CD8-positive, alpha-beta memory T cell (primary cell): ENCODE measurements at places on chromosomes 2 and 18. TPM values are rescaled to one million over a fixed set of nuclear protein-coding genes. Genes with fewer than 3 reads are reported as not detected.

- H3K4me3 ChIP-seq = no peak overlapping the region
- H3K27ac ChIP-seq = no peak overlapping the region
- no peaks in the 10 kb centered on the region for H3K4me1 ChIP-seq
- DNase-seq = no peak
- H3K27me3 ChIP-seq = no peaks in the 10 kb centered on the region
Measured at GRCh38 chr18:36329684-36330434, 32.3 kb downstream of the FHOD3 start.

GRCh38 chr2:627926-628560 lies 49.2 kb downstream of the TMEM18 start:
- no peaks in the 10 kb centered on the region for H3K27me3 ChIP-seq
- no peak overlapping the region for H3K27ac ChIP-seq
- no peaks in the 10 kb centered on the region for H3K4me1 ChIP-seq
- no peak overlapping the region for H3K4me3 ChIP-seq
- no peaks in the 10 kb centered on the region for H3K36me3 ChIP-seq

GRCh38 chr2:86398500-86399474 lies 42.4 kb upstream of the KDM3A start:
- H3K4me3 ChIP-seq = no peak overlapping the region
- H3K36me3 ChIP-seq = no peaks in the 10 kb centered on the region
- no peaks in the 10 kb centered on the region for H3K27me3 ChIP-seq
- H3K4me1 ChIP-seq = no peaks in the 10 kb centered on the region

DNA sequence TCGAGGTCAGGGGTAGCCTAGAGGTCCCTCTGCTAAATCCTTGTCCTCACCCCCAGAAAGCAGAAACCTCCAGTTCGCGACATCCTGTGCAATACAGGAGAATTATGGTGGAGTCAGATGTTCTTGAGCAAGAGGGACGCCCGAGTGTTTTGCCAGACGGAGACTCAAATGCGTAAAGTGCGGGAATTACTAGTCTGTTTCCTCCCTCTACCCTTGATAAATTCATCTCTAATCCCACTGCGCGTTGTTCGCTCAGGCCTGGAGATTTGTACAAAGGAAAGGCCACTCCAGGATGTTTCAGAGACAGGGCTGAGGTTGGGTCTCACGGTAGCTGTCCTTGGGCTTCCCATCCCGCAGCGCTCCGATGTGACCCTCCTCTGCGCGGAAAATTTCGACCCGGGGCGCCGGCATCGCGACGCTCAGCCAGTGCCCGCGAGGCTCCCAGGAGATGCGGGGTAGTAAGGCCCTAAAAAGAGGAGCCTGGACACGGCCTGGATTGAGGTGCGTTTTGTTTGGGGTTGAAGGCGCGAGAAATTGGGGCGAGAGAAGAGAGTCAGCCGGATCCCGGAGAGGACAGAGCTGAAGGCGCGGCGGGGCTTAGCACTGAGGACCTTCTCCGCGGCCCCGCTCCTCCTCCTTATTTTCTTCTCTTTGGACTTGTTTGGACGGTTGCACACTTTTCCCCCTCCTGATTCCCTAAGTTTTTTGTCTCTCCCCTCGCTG lies 2.6 kb upstream of the NEUROD1 start:
- no peak for DNase-seq
- H3K27me3 ChIP-seq = peaks cover 61% of the 10 kb centered on the region
- peaks cover 19% of the 10 kb centered on the region for H3K4me1 ChIP-seq
- no peak overlapping the region for H3K4me3 ChIP-seq

DNA sequence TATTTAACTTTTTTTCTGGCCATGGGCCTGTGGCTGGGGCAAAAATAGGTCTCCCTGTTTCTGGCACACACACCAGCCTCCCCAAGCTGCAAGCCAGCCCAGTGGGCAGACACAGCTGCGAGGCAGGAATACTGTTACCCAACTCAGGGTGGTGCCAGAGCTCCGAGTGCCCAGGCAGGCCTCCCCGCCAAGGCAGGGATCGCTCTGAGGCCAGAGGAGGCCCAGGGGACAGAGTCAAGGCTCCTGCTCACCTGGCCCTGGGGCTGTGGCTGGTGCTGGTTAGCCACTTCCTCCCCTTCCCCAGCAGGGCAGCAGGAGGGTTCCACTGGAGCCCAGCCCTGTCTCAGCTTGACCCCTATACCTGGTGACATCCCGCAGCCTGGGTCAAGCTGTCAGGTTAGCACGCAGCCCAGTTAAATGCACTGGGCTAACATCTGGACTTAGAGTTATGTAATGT lies 67.1 kb upstream of the EPAS1 start:
- no peak overlapping the region for H3K4me3 ChIP-seq
- peaks cover 17% of the 10 kb centered on the region for H3K4me1 ChIP-seq
- H3K27ac ChIP-seq = no peak overlapping the region
- DNase-seq = peak; percentile 9

GRCh38 chr2:72998724-72999123 lies 72.8 kb downstream of the SFXN5 start:
- no peaks in the 10 kb centered on the region for H3K4me1 ChIP-seq
- H3K27ac ChIP-seq = no peak overlapping the region
- no peaks in the 10 kb centered on the region for H3K27me3 ChIP-seq

DNA sequence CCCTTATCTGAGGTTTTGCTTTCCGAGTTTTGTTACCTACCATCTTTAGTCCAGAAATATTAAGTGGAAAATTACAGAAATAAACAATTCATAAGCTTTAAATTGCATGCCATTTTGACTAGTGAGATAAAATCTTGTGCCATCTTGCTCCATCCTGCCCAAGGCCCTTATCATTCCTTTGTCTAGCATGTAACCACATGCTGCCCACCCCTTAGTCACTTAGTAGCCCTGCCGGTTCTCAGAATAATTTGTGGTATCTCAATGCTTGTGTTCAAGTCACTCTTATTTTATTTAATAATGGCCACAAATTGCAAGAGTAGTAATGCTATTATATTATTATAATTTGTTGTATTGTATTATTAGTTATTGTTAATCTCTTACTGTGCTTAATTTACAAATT lies 36.8 kb upstream of the VPS54 start:
- no peak overlapping the region for H3K27ac ChIP-seq
- H3K36me3 ChIP-seq = no peaks in the 10 kb centered on the region
- H3K4me3 ChIP-seq = no peak overlapping the region
- DNase-seq = no peak
- H3K4me1 ChIP-seq = peaks cover 30% of the 10 kb centered on the region
- H3K27me3 ChIP-seq = no peaks in the 10 kb centered on the region

- DNase-seq = no peak
- H3K27ac ChIP-seq = no peak overlapping the region
- H3K36me3 ChIP-seq = no peaks in the 10 kb centered on the region
- no peaks in the 10 kb centered on the region for H3K4me1 ChIP-seq
- no peaks in the 10 kb centered on the region for H3K27me3 ChIP-seq
- H3K4me3 ChIP-seq = no peak overlapping the region
Measured at GRCh38 chr2:159035790-159036411, 67.5 kb downstream of the TANC1 start.

DNA sequence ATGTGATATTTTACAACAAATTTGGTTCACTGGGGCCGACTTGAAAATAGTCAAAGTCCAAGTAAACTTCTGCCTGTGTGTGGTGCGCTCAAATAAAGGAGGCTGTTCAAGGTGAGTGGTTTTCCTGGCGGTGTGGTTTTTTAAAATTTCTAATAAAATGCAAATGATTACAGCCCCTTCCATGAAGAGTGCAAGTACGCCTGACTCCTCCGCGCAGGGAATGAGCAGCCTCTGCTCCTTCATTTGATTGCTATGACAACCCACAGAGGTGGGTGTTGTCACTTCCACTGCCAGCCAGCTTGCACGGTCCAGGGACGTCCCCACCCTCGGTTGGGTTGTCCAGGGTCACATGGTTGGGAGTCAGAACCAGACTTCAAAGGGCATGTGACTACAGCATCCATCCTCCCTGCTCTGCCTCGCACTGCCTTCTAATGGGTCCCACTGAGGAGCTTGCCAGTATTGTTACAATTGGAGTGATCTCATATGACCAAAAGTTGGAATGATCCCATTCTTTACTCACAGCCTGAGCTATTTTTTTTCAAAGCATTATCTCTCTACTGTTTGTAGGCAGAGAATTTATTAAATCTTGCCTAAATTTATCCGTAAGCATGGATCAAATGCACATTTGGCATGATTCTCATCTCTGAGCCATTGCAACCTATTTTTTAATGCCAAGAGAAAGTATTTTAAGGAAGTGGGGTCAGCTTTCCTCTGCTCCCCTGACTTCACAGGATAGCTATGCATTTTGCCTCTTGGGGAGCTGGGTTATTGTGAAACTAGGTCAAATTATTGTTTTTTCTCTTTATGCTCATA lies 121.3 kb downstream of the AGAP1 start:
- no peak for DNase-seq
- H3K4me1 ChIP-seq = no peaks in the 10 kb centered on the region
- H3K36me3 ChIP-seq = no peaks in the 10 kb centered on the region
- H3K4me3 ChIP-seq = no peak overlapping the region
- no peak overlapping the region for H3K27ac ChIP-seq

DNA sequence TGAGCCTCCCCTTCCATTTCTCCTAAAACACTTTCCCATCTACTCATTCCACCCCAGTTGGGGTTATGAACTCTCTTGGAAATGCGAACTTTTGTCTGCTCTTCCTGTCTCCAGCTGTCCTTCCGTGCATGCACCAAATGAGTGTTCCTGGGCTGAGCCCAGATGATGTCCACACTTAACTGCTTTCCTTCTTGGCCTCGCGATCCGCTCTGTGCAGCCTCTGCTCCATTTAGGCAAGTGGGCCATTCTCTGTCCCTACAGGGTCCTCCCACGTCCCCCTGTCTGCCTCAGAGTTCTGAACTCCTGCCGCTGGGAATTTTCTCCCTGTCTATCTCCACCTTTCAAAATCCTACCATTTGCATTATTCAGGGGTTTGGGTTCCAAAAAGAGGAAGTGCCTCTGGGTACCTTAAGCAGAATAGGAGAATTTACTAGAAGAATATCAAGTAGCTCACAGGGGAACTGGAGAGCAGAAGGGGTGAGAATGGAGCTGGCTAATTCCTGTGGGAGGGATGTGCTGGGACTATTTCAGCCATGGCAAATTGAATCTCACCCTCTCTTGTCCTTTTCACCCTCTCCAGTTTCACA lies 4.7 kb upstream of the NCK2 start:
- H3K27me3 ChIP-seq = no peaks in the 10 kb centered on the region
- H3K4me3 ChIP-seq = peak overlapping the region; percentile 40
- no peak overlapping the region for H3K27ac ChIP-seq
- H3K36me3 ChIP-seq = no peaks in the 10 kb centered on the region

DNA sequence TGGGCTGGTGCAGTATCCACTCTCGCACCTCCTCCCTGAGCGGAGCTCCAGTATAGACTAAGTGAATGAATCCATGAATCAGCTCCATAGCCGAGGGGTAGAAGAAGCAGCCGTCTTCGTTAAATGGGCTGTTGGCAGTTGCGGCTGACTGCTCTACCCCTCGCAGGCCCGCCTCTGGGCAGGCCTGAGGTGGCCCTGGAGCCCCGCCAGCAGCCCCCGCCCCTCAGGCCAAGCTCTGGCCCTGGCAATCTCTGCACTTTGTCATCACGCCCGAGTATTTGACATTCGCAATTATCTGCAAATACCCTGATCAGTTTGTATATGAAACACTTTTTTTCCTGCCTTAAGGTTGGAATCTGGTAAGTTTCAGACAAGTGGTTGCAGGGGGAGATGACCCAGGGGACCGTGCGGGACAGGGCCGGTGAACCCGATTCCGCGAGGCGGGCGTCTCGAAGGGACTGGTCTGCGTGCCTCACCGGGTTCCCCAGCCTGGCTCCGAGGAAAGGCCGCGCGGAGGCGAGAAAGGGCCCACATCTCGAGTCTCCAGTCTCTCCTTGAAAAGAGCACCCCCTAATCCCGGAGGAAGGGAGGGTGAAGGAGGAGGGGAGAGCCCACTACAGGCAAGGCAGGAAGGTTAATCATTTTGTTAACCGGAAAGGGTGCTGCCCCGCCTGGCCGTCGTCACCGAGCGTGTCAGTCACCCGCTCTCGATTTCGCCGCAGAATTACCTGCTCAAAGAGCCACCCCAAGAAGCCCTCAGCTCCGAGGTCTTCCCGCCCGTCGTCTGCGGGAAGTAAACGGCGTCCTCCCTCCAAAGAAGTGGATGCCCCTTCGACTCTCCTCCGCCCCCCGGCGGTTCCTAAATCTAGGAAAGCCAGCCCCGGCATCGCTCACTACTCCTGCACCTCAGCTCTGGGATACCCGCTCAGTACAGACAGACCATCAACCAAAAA lies 11.1 kb upstream of the SATB2 start:
- peaks cover 82% of the 10 kb centered on the region for H3K27me3 ChIP-seq
- H3K36me3 ChIP-seq = no peaks in the 10 kb centered on the region

DNA sequence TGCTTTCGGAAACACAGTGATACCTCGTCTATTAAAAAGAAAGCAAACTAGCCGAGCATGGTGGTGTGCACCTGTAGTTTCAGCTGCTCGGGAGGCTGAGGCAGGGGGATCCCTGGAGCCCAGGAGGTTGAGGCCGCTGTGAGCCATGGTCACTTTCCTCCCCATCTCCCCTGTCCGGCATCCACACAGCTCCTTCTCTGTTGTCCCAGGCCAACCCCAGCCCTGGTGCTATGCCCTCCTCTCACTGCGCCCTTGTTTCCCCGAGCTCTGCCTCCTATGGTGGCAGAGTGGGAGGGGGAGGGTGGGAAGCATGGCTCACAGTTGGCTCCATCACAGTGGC lies 15.4 kb downstream of the RTP5 start:
- DNase-seq = no peak
- no peaks in the 10 kb centered on the region for H3K36me3 ChIP-seq
- H3K4me1 ChIP-seq = peaks cover 30% of the 10 kb centered on the region
- no peak overlapping the region for H3K4me3 ChIP-seq

DNA sequence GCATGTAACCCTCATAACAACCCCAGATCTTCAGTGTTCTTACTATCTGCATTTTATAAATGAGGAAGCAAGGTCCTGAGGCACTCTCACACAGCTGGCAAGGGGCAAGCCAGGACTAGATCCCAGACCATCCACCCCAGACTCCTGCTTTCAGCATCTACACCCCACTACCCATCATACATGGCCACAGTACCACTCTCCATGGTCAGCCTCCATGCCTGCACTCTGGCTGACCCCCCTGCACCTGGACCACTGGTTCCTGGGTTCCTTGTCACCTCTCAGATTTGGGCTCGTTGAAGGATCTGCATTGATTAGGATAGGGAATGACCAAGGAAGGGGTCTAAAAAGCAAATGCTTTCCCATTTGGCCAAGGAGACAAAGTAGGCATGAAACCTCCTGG lies 36.0 kb upstream of the TEX51 start:
- H3K4me1 ChIP-seq = no peaks in the 10 kb centered on the region
- no peak overlapping the region for H3K4me3 ChIP-seq
- H3K27ac ChIP-seq = no peak overlapping the region
- no peaks in the 10 kb centered on the region for H3K27me3 ChIP-seq
- no peak for DNase-seq

DNA sequence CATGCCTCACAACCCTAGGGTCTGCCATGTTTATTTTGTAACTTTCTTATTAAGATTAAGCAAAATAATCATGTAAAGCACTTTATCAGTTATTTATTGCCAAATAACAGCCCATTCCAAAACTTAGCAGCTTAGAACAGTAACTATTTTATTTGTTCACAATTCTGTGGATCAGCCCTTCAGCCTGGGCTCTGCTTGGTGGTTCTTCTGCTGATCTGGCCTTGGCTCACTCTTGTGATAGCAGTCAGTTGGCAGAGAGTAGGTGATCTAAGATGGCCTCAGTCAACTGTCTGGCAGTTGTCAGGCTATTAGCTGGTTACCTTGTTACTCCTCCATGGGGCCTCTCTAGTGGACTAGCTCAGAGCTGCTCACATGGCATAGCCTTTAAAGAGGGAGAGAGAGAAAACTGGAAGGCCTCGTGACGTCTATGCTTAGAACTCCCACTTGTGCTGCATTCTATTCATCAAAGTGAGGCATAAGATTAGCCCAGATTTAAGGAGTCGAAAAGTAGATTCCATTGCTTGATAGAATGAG lies 54.3 kb downstream of the PLCL1 start:
- H3K27ac ChIP-seq = no peak overlapping the region
- no peaks in the 10 kb centered on the region for H3K27me3 ChIP-seq
- H3K36me3 ChIP-seq = no peaks in the 10 kb centered on the region

MSH2 gene
- 25.4 TPM for polyA plus RNA-seq

CABYR gene
- polyA plus RNA-seq = 0.62 TPM

OTX1 gene
- polyA plus RNA-seq = not detected

SCN1A gene
- polyA plus RNA-seq = not detected

LTBP1 gene
- polyA plus RNA-seq = not detected

MFF gene
- polyA plus RNA-seq = 132 TPM
